ENCODE measurements at places on chromosomes 7 and 10. TPM values are rescaled to one million over a fixed set of nuclear protein-coding genes. Genes with fewer than 3 reads are reported as not detected.

GRCh38 chr7:41164440-41164839 lies 538.5 kb downstream of the INHBA start:
- DNase-seq = no peak

DNA sequence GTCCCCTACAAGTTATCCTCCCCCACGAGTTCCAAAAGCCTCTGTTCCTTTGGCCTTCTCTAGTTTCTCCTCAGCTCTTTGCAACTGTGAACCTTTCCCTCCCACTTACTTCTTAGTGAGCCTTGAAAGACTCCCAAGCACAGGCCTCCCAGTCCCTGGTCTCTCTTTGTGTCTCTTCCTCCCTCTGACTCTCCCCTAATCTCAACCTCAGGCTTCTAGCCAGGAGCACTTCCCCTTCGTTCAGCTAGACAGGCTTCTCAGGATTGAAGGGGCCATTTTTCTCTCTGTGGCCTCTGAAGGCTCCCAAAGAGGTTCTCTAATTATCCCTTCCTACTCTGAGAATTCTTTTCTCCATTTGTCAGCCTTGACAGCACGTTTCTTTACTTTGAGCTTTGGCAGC lies 50.2 kb upstream of the PHYHIPL start:
- no peak for DNase-seq

DNA sequence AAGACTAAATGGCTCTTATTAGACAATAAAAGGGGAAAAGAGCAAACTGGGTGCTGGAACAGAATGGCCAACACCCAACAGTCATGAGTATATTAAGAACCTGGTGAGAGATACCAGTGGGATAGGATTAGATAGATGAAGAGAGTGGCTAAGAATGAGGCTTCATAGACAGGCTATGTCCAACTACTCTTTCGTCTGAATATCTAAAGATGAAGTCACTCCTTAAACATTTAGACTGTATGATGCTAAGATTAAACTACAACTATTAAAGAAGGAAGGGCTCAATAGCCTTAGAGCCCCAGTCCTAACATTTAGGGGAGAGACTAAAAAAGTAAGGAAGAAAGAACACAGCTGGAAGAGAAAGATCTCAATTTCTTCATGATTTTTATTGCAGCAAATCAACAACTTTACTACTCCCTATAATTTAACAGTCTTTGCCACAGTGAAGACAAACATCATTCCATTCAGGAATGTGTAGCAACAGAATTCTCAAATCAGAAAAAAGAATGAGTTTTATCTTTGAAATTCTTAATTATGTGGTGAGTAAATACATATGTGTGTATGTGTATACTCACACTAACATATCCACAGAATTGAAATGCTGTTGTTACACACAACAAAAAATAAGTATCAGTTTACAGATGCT lies 45.6 kb downstream of the CACNA2D1 start:
- no peak for DNase-seq

DNA sequence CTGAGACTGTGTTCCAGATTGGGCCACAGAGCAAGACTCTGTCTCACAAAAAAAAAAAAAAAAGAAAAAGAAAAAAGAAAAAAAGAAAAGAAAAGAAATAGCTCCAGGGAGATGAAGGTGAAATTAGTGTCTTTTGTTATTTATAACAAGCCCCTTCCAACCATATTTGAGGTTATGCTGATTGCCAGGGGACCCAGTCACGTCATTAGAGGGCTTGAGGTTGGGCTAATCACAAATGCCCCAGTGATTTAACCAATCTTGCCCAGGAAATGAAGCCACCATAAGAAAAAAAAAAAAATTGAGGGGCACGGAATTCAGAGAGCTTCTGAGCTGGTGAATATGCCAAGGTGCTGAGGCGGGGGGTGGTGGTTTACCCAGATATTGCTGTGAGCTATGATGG lies 11.3 kb upstream of the RNF216 start:
- DNase-seq = no peak

DNA sequence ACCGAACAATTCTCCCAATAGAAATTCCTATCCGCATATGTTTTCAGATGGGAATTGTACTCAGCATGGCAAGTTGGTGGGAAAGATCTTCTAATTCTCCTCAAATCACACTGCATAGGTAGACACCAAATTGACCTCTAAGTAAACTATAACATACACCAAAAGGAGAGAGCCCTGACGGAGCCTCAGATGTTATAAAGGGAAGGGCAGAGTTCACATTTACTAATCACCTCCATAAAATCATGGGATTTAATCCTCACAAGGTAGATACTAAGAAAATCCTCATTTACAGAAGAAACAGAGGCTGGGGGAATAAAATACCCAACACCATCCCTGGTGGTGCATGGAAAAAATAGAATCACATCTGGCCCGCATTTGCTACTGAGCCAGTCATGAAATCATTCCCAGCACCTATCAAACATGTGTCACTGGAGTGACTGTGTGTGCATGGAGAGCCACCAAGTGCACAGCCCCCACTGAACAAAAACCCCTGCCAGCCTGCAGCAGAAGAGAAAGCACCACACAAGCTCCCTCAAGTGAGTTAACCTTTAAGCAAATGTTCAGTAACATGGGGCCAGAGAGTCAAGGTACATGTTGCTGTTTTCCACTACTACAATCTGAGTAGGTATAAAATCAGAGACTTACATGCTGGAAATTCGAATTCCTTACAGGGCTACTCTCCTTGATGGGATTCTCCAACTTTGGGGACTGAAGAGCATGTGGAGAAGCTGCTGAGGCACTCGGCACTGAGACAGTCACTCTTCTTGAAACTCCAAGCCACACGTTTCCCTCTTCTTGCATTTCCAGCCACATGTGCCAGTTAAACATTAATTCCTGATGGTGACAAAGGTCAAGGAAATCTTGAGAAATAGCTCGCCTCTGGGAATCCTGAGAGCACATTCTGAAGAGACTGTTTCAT lies at the start of gene DDC:
Gene DDC, minus strand, starts transcription at position 766 of the 919 bp plus-strand sequence. CDS start 21,320 bp downstream, outside the sequence.
- DNase-seq = no peak

- DNase-seq = no peak
Measured at GRCh38 chr7:99111591-99111990, 32.3 kb downstream of the SMURF1 start.

GRCh38 chr7:27615420-27616185 lies 47.1 kb downstream of the HIBADH start:
- DNase-seq = no peak

The CPXM2 gene
- 27.4 TPM for total RNA-seq

The DRGX gene
- not detected for total RNA-seq

Measured in prostate gland (tissue), 2 donors.